ENCODE measurements at places on chromosomes 3 and 15. TPM values are rescaled to one million over a fixed set of nuclear protein-coding genes. Genes with fewer than 3 reads are reported as not detected.
A peak's percentile ranks its signal among the peaks of the same experiment; 100 is the strongest.

ACTRT3 gene
- total RNA-seq = 6.0 TPM

GOLGA6L10 gene
- 4.0 TPM for total RNA-seq

VIPR1 gene
- total RNA-seq = 1.4 TPM

C3orf49 gene
- total RNA-seq = not detected

NOX5 gene
- 0.22 TPM for total RNA-seq

SYNPR gene
- total RNA-seq = 9.9 TPM

NTRK3 gene
- total RNA-seq = 49.5 TPM

PHLDB2 gene
- total RNA-seq = 37.9 TPM

PROS1 gene
- 50.2 TPM for total RNA-seq

DNA sequence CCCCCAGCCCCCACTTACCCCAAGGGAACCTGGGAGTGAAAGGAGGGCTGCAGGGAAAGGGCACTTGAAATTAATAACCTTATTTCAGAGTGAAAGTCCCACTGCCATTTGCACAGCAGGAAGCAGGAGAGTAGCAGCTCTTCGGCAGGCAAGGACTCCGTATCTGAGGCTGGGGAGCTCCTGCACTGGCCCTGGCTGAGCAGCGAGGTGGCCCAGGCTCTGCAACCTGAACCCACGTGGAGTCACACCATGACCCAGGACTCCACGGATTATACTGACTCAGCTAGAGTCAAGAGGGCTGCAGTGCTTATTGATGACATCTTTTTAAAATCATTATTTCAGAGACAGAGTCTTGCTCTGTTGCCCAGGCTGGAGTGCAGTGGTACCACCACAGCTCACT is 214.5 kb downstream of the XXYLT1 start:
- no peak overlapping the region for H3K4me3 ChIP-seq
- no peaks in the 10 kb centered on the region for H3K36me3 ChIP-seq
- H3K4me1 ChIP-seq = peaks cover 26% of the 10 kb centered on the region
- DNase-seq = no peak

- H3K36me3 ChIP-seq = no peaks in the 10 kb centered on the region
- no peak overlapping the region for H3K4me3 ChIP-seq
- H3K4me1 ChIP-seq = no peaks in the 10 kb centered on the region
- DNase-seq = no peak
Observed at GRCh38 chr3:187798126-187798525, 52.9 kb upstream of the BCL6 start.

- no peaks in the 10 kb centered on the region for H3K4me1 ChIP-seq
- no peak overlapping the region for H3K4me3 ChIP-seq
- H3K27me3 ChIP-seq = no peaks in the 10 kb centered on the region
- H3K36me3 ChIP-seq = no peaks in the 10 kb centered on the region
- DNase-seq = no peak
- H3K27ac ChIP-seq = no peak overlapping the region
Observed at GRCh38 chr3:152738656-152739055, 96.3 kb upstream of the P2RY1 start.

DNA sequence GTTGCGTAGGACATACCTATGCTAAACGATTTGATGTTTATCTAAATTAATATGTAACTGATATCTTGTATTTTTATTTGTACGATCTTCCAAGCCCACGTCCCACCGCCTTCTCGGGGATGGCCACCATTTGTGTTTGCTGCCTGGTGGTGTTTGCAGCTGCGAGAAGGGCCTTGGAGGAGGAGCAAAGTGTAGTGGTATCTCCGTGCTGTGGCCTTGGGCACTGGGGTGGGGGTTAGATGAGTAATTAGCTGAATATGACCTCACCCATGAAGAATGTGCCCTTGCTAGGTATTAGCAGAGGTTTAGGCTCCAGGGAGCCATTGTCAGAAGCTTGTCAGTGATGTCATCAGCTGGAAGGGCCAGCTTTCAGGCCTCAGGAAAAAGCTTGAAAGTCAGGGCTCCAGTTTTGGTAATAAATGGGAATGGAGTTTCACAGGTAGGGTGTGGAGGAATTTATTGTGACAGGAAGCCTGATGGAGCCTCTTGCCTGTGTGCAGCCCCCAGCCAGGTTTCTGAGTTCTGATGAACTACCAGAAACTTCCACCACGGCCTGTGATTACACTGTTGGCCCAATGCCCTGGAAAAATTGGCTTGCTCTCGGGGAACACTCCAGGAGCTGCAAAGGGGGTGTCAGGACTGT is 41.0 kb downstream of the FLNB start:
- H3K36me3 ChIP-seq = no peaks in the 10 kb centered on the region
- H3K27me3 ChIP-seq = no peaks in the 10 kb centered on the region
- H3K4me3 ChIP-seq = no peak overlapping the region
- H3K4me1 ChIP-seq = peaks cover 8% of the 10 kb centered on the region

DNA sequence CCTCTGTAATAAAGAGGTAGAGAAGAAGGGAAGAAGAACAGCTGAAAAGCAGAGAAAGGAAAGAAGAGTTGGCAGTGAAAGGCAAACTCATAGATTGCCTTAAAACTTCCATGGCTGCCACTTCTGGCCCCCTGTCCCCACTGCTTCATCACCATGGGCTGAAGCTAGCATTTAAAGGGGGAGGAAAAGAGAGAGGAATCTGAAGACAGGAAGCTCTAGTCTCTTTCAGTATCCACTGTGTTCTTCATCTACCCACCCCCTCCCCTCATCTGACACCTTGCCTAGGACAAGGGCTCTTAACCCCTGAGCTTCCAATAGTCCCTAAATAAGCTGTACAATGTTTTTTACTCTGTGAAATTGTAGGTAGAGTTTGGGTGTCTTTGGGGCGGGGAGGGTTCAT is 60.6 kb downstream of the ALCAM start:
- no peak overlapping the region for H3K27ac ChIP-seq
- no peaks in the 10 kb centered on the region for H3K4me1 ChIP-seq
- DNase-seq = no peak
- no peaks in the 10 kb centered on the region for H3K36me3 ChIP-seq
- no peak overlapping the region for H3K4me3 ChIP-seq

DNA sequence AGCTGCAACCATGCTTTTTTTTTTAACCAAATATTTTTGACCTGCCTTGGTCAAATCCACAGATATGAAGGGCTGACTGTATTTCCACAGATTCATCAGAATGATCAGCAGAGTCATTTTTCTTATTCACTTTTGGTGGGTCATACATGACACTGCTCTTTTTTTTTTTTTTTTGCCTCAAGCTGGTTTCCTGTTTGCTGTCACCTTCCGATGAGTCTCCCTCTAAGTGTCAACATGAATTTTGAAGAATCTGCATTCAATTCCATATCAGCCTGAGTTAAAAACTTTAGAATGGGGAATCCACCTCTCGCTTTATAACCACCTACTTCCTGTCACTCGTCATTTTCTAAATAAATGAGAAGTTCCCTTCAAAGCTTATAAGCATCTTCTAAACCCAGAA is 2.2 kb upstream of the SLC12A8 start:
- peaks cover 20% of the 10 kb centered on the region for H3K4me1 ChIP-seq
- no peak overlapping the region for H3K4me3 ChIP-seq
- no peak for DNase-seq
- no peak overlapping the region for H3K27ac ChIP-seq

DNA sequence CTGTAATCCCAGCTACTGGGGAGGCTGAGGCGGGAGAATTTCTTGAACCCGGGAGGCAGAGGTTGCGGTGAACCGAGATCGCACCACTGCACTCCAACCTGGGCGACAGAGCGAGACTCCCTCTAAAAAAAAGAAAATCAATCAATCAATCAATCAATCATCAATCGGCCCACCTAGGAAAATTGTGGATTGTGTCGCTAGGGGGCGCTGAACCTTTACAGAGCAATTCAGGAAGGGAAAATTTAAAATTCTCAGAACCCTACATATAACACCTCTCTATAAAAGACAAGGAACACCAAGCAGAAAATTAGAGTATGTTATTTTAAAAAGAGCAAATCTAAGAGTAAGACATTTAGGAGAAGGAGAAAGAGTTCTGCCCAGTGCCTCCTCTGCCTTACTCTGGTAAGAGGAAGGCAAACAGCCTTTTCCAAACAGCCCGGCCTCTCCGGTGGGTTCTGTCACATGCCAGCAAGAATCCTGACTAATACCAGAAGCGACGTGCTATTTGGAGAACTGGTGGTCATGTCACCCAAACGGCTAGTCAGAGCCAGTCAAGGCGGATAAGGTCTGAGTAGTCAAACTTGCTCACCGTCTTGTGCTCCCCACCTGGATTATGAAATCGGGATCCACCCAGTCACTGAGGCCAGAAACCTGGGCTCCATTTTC is 22.3 kb upstream of the SMCO1 start:
- DNase-seq = no peak
- no peaks in the 10 kb centered on the region for H3K27me3 ChIP-seq
- no peak overlapping the region for H3K27ac ChIP-seq
- H3K4me1 ChIP-seq = no peaks in the 10 kb centered on the region

DNA sequence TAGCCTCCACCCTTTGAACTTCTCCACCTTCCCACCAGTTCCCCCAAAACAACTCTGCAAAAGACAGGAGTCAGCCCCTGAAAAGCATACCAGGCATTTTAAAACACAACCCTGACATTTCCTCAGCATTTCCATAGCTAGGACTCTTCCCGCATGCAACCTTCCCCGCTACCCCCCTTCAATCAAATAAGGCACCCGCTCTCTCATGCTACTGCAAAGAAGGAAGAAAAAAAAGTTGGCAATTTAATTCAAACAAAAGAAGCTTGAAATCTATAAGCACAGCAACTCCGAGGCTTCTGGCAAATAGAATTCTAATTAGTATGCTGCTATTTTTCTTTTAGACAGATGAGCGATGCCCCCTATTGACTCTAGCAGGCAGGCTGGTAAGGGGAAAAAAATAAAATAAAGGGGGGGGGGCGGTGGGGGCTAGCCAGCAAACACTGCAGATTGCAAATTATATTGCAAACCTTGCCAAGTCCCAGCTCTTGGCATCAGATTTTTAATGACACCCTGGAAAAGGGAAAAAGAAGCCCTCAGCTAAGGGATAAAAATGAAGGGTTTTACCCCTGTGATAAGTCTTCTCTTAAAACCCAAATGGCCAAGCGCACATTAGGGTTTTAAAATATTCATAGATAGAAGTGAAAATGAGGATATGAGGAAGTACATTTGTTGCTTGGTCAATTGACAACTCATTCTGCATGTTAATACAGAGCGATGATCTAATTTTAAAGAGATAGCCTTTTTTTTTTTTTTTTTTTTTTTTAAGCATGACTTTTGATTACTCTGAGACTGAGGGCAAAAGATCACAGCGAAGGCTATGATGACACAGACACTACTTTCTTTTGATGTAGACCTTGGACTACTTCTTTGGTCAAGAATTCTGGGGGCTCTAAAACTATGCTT is 255.2 kb downstream of the NR2F2 start:
- peak; percentile 65 for DNase-seq
- H3K4me3 ChIP-seq = no peak overlapping the region
- H3K27me3 ChIP-seq = peaks cover 11% of the 10 kb centered on the region

DNA sequence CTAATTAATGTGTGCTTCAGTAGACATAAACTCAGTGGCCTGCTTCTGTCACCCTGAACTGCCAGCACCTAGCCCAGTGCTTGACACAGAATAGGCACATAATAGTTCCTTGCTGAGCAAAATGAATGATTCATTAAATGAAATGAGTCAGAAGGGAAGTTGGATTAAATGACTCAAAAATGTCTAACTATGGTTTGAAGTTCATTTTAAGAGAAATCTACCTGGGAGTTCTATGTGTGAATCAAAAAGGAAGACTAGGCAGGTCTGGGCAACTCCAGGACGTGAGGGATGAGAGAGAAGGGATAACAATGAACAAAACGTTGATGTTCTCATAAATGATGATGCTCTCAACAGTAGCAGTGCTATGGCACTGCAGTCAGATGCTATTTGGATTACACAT is 175.0 kb downstream of the CFAP20DC start:
- no peaks in the 10 kb centered on the region for H3K27me3 ChIP-seq
- H3K27ac ChIP-seq = no peak overlapping the region
- no peaks in the 10 kb centered on the region for H3K36me3 ChIP-seq
- no peak for DNase-seq

DNA sequence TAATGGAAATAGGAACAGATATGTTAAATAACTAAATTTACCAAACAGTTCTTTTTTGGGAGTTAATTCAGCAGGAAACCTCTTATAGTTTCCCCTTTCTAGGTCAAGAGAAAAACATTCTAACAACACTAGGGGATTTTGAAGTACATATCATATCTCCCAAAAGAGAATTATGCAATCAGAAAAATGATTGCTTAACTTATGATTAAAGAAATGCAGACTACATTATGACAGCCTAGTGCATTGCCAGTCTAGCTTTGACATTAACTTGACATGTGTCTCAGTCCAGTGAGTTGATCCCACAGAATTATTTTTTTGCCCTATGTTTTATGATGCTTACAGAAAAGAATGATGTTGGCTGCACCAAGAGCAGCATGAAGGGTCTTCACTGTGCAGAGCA is 31.7 kb upstream of the NPHP3 start:
- no peaks in the 10 kb centered on the region for H3K36me3 ChIP-seq
- no peak overlapping the region for H3K27ac ChIP-seq
- H3K27me3 ChIP-seq = no peaks in the 10 kb centered on the region

DNA sequence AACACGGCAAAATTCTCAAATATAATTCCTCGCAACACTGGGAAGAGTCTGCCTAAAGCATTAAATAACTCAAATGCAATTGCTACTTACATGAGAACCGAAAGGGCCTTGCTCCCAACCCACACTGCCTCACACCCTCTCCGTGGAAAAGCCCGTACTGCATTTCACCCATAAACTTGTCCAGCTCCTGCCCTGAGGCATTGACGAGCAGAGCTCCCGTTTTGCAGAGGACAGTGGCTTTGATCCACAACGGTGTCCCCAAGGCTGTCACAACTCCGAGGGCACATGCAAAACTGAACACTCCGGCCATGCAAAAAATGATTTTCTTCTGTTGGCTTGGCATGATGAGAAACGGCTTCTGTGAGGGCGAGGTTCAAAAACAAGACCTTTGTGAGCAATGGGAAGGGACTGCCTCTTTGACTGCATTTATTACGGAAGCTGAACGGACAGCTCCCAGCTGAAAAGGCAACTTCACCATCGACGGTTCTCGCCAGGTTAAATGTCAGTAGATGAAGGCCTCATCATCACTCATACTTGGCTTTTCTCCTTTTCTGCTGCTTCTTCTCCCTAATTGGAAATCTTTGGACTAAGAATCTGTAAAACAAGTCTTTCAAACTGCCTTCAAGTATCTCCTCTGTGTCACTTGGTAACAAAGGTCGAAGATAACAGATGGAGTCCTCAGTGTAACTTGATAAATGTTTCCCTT is at the start of gene CLRN1:
CLRN1 (minus strand) TSS at position 362 of the 706 bp plus-strand sequence; CDS start at position 343, 19 bp downstream.
- DNase-seq = no peak
- H3K4me3 ChIP-seq = no peak within 1 kb of the TSS
- H3K27ac ChIP-seq = no peak within 1 kb of the TSS

DNA sequence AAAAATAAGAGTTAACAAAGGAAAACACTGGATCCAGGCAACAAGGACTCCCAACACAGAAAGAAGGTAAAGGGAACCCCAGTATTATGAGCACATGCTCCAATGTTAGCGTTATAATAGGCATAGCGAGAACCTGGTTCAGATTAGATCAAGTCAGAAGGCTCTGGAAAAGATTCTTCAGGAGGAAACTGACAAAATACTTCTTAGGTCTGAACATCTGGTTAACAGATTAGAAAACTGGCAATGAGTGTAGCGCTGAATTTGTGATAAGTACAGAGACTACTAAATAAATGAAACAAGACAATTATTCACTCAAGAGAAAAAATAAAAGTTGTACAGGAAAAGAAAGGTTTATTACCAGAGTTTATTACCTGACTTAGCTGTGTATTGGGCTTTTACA is 146.1 kb downstream of the DPH6 start:
- no peak overlapping the region for H3K4me3 ChIP-seq
- H3K36me3 ChIP-seq = no peaks in the 10 kb centered on the region
- DNase-seq = no peak
- no peak overlapping the region for H3K27ac ChIP-seq

Data from spinal cord (tissue), 10 donors.